ENCODE measurements at places on chromosomes 12 and 14.

DNA sequence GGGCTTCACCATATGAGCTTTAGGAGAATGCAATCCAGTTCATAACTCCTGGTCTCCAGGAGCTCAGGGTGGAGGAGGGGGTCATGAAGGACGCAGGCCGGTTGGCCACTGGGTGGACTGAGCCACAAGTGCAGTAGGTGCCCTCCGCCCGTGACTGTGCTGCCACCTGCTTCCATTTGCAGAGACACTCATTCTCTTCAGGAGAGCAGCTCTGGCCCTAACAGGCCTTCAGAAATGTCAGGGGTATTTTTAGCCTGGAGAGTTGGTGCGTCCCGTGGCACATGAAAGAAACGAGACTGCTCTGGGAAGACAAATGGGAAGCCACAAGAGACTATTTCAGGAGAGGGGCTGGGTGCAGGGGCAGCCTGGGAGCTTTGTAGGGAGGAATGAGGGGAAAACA is 74.6 kb upstream of the MYL2 start:
- DNase-seq: no peak

- DNase-seq: no peak
Observed at GRCh38 chr14:94362614-94363133, 25.7 kb downstream of the SERPINA1 start.

DNA sequence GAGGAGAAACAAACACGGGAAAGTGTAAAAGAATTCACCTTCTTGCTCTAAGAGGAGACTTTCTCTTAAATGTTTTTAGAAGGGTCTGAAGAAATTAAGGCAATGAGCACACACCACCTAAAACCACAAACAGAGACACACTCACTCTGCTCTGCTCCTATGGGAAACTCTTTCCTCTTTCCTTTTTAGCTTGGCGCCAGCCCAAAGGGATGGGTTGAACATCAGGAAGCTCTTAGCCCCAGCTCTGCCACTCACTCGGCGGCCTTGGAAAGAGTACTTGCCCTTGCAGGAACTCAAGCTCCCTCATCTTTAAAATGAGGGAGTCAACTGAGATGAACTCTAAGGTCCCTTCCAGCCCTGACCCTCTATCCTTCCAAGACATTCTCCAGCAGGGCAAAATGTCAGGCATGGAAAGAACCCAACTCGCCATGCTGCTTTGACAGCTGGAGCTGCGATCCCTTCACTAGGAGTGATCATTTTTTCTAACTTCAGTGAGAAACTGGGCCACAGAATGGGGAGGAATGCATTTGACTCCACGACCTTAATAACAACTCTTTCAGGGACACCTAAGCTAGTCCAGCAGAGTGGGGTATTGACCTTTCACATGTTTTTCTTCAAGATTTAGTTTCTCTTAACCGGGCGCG is 980 bp upstream of the RNASE8 start:
- no peak for DNase-seq

- no peak for DNase-seq
Observed at GRCh38 chr12:45242180-45242579, 26.3 kb downstream of the ANO6 start.

DNA sequence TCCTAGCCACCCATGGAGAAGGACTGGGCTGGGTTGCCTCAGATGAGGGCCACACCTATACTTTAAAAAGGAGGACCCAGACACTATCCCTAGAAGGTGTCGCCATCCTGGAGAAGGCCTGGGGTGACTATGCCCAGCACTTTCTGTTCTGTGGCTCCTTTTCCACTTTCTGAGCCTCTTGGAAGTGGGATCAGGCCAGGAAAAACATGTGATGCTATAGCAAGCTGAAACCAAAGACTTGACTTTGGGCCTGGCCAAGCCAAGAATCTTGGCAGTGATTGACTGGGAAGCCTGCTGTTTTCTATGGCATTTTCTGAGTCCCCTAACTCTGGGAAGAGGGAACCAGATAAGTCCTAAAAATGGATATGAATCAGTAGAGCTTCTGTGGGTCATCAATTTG is 332.3 kb downstream of the ZFP36L1 start:
- no peak for DNase-seq

GRCh38 chr12:39722504-39722903 is 102.9 kb upstream of the ABCD2 start:
- DNase-seq: no peak

DNA sequence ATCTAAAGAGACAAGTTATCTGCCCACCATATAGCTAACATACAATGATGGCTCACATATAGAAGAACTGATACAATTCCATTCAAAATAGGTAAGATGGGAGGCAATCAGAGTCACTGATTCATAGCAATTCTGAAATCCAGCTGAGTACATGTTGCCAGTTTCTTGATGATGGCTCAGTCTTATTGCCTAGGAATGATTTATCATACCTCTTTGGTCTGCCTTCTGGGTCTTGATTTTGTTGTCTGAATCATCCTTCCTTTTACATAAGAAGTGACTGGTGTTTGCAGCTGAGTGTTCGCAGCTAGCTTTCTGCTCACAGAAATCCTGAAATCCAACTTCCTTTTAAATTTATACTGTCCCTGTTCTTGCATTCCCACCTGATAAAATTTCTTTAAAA is 463.2 kb upstream of the MGAT4C start:
- DNase-seq: no peak

- DNase-seq: no peak
Observed at GRCh38 chr12:9848899-9849298, 20.3 kb downstream of the CLEC2B start.

DNA sequence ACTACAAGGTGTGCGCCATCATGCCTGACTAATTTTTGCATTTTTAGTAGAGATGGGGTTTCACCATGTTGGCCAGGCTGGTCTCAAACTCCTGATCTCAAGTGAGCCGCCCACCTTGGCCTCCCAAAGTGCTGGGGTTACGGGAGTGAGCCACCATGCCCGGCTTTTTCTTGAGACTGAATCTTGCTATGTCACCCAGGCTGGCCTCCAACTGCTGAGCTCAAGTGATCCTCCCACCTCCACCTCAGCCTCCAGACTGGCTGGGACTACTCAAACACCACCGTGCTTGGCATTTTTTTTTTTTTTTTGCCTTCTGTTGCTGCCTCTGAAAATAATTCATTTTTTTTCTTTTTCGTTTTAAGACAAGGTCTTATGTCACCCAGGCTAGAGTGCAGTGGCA is 8.2 kb upstream of the ESPL1 start:
- no peak for DNase-seq

DNA sequence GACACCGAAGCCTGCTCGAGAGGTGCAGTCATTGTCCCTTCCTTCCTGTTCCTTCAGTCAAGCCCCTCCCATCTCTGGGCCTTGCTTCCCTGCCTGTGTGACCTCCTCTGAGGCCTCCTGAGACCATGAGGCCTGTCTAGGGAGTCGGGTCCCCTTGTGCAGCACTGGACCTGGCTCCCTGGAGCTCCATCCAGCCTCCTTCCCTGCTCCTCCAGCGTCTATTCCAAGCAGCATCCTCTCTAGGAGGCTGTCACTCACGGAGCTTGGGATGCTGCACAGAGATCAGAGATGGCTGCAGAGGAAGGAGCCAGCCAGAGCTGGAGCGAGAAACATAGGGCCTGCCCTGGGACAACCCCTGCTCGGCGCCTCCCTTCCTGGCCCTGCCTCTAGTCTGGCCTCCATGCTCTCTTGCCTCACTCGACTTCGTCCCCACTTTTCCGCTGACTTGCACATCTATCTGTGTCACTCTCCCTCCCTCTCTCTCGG is 142.7 kb downstream of the BCL11B start:
- no peak for DNase-seq

DNA sequence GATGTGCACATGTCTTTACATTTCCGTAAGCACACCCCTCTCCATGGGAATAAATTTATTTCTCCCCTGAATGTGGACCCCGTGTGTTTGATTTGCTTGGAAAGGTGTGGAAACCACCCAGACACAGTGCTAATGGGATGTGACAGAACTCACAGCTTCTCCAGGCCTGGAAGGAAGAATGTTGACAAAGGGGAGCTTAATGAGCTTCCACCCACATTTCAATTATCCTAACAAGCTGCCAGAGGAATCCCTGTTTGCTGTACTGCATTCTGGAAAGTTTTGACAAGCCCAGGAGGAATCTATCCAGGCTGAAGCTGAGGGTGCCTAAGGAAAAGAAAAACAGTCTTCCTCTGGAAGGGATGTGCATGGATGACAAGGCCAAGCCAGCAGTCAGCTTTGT is 51.2 kb upstream of the CCDC60 start:
- DNase-seq: no peak

GRCh38 chr14:21090194-21090939 is 8.1 kb downstream of the ZNF219 start:
- no peak for DNase-seq

DNA sequence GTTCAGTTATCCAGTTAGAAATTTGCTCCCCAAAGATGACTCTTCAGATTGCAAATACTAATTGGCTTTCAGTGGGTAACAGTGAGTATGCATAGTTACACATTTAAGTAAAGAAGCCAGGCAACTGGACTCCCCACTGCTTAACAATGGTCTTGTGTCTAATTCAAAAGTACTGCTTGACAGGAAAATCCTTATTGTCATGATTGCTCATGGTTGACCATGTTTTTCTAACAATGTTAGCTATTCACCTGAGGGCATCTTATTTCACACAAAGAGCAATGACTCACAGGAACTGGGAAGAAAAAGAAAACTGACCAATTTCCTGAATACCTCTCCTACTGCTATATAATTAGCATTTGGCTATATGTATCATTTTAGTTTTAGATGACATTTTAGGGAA is 33.7 kb upstream of the ALG10B start:
- no peak for DNase-seq

DNA sequence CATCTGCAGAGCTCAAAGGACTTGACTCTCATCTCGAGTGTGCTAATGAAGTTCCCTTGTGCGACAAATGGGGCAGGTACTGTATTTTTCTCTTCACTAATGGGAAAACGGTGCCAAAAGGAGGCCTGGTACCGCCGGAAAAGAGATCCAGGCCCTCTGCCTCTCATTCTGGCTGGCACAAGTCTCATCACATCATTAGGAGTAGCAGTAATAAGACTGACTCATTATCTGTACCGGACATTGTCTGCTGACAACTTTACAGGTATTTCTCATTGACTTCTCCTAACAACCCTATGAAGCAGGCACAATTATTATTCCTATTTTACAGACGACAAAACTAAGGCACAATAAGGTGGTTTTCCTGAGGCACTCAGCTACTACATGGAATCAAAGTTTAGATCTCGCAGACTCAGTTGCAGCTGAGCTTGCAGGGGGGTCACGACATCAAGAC is 668 bp downstream of the APPL2 start:
- DNase-seq: no peak

DNA sequence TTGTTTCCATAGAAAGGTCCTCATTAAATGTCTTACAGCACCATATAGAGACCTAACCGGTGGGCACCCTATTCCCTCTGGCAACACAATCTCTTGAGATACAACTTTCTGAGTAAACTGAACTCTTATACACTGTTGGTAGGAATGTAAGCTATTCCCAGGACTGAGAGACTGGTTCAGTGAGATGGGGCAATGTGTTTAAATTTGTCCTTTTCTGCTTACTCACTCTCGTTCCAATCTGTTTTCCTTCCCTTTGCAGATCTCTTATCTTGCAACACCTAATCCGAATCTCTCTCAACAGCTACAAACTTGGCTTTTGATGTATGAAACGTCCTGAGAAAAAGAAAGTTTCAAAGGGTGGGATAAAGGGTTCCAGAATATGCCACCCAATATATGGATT is 26.1 kb upstream of the ETV6 start:
- DNase-seq: peak; percentile 43

- no peak for DNase-seq
Observed at GRCh38 chr12:76240281-76240680, 107.9 kb downstream of the BBS10 start.

- no peak for DNase-seq
Observed at GRCh38 chr12:41606468-41607445, 418.6 kb downstream of the PDZRN4 start.

- DNase-seq: no peak
Observed at GRCh38 chr14:55780156-55780946, 200.3 kb downstream of the KTN1 start.

DNA sequence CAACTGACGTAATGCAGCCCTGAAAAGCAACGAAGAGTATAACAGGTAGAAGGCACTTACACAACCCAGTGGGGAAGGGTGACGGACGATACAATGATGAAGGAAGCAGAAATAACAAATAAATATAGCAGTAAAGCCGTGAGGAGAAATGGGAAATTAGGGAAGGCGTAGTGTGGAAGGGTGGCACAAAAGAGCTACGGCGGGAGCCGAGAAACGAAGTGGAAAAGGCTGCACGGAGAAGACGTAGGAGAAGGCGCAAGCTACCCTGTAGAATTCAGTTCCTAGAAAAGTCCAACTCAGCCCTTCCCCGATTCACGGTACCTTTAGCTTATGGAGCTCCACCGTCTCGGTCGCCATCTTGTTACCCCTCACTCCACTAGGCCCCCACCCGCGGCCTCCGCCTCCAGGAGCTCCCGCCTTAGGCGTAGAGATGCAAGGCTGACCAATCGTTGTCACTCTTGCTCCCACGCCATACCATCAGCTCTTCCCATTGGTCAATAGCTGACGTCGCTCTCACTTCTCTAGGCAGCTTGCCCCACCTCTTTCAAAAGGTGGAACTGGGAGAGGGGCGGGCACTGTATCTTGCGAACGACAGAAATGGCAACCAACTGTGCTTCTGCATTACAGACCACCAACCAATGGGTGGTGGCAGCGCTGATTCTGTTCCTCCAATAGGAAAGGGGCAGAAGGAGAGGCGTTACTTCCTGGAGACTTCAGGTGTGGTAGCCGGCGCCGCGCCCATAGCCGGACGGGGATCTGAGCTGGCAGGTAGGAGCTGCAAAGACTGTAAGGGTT is at the start of the genes ORMDL2 and SARNP:
TSS of gene ORMDL2 (plus strand) at position 697 of the 795 bp plus-strand sequence. CDS start 959 bp downstream, outside the sequence.
TSS of gene SARNP (minus strand) at position 380 of the 795 bp plus-strand sequence. CDS start at position 357, 23 bp downstream.
- DNase-seq: peak; percentile 90

DNA sequence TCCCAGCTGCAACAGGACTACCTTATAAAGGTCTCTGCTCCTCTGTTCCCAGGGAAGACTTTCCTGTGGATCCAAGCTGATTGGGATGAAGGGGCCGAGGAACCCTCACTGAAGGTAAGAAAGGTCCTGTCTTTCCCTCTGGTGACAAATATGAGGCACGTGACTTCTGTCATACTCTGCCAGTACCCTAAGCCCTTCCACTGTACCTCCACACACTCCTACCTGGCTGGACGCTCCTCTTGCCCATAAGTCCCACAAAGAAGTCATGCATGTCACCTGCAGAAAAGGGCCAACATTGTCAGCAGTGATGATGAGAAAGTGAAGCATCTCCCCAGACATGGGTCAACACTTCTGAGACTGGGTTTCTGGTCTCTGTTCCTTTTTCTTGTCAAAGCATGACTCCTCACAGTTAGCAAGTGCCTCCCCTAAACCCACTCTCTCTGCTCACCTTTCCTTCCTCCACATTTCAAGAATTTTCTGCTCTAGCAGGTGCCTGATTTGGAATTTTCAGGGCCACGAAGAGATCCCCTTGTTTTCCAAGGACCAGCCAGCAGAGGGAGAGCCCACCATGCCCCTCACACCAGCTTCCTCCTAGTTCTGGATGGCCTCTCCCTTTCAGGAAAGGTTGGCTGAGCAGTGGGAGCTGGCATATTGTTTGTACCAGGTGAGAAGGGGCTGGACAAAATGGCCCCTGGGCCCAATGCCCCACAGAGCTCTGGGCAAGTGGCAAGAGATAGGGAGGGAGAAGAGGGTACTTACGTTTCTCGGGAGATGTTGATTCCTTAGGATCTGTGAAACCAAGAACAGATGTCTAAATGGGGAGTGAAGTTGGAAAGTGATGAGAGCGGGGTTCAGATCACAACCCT is 3.5 kb downstream of the TAC3 start:
- DNase-seq: no peak

- DNase-seq: no peak
Observed at GRCh38 chr12:1890810-1891209, 27.6 kb downstream of the CACNA2D4 start.
